ENCODE measurements at places on chromosomes 12 and 14.

- no peak for DNase-seq
These were observed 3.1 kb downstream of the SAMD4A start for GRCh38 chr14:54570047-54570446.

DNA sequence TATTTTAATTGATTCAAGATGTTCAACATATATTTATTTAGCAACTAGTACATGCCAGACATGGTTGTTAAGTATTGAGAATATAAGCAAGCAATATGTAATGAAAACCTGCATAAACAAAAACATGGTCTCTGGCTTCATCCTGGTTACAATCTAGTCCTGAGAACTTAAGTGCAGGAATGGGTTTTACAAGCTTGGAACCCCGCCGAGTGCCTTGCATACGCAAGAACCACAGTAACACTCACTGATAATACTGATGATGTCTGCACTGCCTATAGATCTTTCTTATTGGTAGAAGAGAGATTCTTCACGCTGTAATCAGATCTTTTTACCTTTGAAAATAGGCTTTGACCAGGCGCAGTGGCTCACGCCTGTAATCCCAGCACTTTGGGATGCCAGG lies 22.9 kb upstream of the CALM1 start:
- no peak for DNase-seq

GRCh38 chr14:22262881-22263280 lies 326.1 kb downstream of the DAD1 start:
- DNase-seq, result no peak

DNA sequence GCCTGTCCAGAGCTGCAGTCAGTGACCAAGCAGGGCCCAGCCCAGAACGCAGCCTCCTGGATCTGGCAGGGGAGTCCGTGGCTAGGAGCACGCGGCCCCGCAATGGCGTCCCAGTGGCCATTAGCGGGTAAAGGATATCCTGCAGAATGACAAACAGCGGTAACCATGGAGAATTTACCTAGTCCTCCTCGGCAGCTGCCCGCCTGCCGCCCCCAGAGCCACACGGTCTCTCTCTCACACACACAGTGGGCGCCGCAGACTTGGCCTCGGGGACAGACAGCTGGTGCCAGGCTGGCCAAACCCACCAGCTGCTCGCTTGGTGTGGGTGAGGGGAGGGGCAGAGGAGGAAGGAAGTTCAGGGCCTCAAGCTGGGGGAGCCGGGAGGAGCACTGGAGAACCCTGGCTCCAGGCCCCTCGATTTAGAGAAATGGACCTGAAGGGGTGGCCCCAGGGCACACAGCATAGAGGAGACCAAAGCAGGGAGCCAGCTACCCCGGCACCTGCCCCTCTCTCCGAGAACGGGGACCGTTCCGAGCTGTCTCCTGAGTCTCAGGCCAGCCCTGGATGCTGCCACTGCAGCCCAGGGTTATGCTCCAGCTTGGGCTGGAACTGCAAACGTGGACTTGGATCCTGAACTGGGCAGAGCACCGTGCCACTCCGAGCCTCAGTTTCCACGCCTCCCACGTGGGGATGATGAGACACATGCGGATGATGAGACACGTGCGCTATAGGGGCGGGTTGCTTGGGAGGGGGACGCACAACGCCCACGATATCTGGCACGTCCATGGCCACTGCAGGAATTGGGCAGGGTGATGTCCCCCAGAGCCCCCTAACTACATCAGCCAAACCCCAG lies 3.4 kb downstream of the CDK2AP1 start:
- no peak for DNase-seq

DNA sequence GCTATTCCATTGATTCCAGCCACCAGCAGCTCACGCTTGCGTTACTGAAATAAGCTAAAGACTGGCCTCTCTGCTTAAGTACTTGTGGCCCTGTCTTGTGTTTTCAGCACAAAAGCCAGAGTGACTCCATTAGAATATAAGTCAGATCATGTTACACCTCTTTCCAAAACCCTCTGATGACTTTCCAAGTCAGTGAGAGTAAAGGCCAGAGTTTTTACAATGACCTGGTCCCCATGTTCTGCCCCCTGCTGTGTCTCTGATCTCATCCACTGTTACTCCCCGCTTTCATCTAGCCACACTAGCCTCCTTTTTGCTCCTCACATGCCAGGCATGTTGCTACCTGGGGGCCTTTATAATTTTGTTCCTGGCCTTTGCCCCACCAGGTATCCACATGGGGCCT lies 6.9 kb upstream of the CKAP4 start:
- DNase-seq, result no peak

DNA sequence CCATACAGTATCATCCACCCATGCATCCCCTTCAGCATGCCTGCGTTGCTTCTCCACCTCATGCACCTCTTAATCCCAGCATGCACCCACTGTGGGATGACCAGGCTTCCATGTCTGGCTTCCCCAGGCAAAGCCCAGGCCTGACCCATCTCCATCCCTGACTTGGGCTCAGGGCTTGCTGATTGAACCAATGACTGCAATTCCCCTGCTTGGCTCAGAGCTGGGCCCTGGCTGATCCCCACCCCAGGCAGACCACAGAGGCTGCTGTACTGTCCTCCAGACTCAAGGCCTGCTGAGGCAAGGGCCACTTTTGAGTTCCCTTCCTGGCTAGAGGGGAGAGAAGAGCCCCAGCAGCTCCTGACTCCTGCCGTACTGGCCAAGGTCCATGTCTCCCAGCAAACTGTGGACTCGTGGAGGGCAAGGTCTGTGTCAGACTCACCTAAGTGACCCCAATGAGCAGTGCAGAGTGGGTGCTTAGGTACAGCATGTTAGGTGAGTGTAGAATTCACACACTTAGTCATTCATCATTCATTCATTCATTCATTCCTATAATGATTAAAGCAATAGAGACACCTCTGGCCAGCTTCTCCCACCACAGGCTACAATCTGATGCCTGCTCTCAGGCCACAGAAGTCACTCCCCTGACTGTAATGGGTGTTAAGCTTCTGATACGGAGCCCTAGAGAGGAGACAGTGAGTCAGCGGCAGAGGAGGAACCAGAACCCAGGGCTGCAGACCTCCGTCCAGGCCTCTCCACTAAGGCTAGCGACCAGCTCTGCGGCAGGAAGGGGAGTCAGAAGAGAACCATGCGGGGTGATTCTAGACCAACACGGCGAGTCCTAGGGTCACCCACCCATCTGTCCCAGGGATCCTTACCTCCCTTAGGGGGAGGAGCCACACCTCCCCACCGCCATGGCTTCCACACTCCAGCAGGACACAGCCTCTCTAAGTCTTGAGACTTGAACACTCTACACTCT lies 2.9 kb downstream of the BEGAIN start:
- no peak for DNase-seq

DNA sequence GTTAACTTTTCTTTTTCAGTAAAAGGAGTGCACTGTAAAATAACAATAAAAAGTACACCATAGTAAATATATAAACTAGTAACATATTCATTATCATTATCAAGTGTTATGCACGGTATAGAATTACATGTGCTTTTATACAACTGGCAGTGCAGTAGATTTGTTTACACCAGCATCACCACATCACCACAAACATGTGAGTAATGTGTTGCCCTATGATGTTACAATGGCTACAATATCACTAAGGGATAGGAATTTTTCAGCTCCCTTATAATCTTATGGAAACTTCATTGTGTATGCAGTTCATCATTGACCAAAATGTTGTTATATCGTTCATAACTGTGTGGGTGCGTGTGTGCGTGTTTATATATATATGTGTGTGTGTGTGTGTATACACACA lies 23.5 kb upstream of the NEDD1 start:
- DNase-seq, result no peak

DNA sequence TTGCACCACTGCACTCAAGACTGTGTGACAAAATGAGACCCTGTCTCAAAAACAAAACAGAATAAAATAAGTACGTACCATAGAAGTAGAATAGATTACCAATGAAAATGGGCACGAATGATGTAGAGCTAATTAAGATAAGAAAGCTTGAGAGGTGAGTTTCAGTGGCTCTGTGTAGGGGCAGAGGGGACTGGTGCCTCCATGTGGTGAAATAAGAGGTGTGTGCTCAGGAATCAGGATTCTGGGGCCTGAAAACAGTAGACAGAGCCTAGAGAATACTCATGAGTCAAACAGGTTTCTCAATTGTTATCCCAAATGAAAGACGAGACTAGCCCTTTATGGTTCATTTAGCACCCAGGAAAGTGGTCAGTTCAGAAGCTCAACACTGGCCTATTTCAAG lies 1145.1 kb downstream of the FLRT2 start:
- no peak for DNase-seq

GRCh38 chr12:55684761-55685370 lies 22.8 kb downstream of the ITGA7 start:
- no peak for DNase-seq

GRCh38 chr12:121301876-121302275 lies 5.4 kb upstream of the CAMKK2 start:
- no peak for DNase-seq

DNA sequence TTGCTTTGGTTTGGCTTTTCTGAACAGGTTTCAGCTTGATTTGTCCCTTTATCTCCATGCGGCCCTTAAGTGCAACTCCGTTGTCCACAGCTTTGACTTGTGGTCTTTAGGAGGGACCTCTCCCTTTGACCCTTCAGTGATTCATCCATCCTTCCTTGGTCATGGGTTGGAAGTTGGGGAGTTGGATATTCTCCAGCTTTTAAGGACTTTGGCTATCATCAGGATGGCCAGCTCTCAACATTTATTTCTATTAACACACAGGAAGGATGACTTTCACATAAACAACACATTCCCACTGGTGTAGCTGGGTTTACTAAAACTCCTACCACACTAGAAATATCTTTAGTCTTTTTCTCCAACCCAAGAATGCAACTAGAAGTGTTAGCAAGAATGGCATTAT lies 50.9 kb upstream of the E2F7 start:
- no peak for DNase-seq

- DNase-seq, result no peak
These were observed 24.9 kb upstream of the PRKAB1 start for GRCh38 chr12:119642986-119643385.

DNA sequence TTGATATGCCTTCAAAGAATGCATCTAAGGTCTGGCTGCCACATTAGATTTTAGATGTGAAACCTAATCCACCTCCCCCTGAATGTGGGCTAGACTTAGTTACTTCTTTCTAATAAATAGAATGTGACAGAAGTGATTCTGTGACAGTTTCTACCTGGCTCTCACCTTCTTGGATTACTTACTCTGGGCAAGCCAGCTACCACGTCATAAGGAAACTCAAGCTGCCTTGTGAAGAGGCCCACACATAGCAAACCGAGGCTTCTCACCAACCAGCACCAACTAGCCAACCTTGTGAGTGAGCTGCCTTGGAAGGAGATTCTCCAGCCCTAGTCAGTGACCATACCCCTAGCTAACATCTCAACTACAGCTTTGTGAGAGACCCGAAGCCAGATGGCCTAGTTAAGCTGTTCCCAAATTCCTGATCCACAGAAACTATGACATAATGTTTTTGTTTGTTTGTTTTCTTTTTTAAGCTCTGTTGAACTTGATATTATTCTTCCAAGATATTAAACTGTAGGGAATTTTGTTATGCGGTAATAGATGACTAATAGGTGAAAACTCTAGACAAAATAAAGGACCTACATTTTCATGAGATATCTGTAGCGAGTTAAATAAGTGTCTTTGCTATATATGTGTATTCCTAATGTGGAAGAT lies 6.2 kb downstream of the GPR19 start:
- peak; percentile 52 for DNase-seq

DNA sequence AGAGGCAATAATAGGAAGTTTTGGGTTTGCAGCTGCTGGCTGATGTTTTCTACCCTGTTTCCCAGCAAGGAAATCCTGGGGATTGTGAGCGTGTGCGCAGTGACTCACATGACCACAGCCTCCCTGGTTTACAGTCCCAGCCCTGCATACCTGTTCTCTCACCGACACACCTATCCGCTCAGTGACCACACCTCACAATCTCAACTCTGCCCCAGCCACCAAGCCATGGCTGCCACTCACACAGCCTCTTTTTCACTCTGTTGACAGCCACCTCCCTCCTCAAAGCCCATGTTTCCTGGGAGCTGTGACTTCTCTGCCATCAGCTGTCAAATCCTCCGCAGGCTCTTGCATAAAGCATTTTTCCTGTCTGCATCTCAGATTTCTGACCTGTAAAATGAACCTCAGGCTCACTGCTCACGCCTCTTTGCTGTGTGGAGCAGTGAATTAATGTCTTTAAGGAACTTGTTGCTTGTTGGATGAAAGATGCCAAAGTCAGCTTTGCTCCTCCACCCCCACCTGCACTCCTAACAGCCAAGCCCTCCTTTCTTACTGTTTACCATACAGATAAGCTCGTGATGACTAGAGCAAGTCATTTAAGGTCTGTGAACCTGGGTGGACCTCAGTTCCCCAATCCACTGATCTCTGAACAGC lies 43.5 kb downstream of the B4GALNT3 start:
- no peak for DNase-seq

- DNase-seq, result no peak
These were observed 266.4 kb downstream of the NAV3 start for GRCh38 chr12:78096909-78097597.

GRCh38 chr12:54140588-54141388 lies 48.0 kb downstream of the SMUG1 start:
- DNase-seq, result no peak

DNA sequence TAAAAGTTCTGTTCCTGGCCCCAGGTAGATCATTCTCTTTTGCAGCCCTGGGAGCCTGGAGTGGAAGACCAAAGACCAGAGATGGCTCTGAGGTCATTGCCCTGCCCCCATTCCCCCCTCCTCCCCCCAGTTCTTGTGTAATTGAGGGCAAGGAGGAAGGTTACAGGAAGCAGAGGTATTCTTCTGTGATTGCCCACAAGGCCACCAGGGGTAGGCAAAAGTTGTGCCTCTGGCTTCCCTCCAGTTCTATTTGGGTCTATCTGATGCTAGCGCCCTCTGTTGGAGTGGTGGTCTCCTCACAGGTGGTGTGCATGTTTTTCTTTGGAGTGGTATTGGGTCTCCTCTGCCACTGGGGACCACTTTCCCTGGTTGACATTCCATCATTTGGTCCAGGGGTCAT lies 41.2 kb upstream of the CRY1 start:
- DNase-seq, result peak; percentile 53

GRCh38 chr12:2792671-2793500 lies 1.9 kb upstream of the FKBP4 start:
- DNase-seq, result no peak

GRCh38 chr14:101535232-101535631 lies 26.1 kb upstream of the DIO3 start:
- no peak for DNase-seq

GRCh38 chr12:131260954-131261353 lies 307.2 kb downstream of the ADGRD1 start:
- DNase-seq, result no peak

DNA sequence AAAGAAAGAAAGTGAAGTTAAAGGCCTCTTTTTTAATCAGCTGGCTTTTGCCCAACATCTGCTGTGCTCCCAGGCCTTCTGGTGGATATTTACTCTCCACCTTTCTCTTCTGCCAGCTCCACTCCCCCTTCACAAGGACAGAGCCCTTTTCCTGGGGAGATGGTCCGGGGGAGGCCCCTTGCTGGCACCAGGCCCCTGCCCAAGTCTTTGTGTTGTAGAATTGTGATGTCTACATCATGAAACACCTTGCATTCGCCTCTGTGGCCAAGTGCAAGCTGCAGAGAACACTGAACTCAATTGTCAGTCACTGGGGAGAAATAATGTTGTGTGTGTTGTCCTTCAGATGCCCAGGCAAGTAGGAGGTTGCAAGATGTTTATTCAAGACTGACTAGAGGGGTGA lies 150.3 kb downstream of the DPF3 start:
- no peak for DNase-seq

Data from activated CD4-positive, alpha-beta T cell treated with anti-CD3 and anti-CD28 coated beads, Interleukin-2, amount 50 U/mL, for 16 hours (primary cell).